ENCODE measurements at places on chromosomes 7 and 10. TPM values are rescaled to one million over a fixed set of nuclear protein-coding genes. Genes with fewer than 3 reads are reported as not detected.

- no peaks in the 10 kb centered on the region for H3K4me1 ChIP-seq
- no peaks in the 10 kb centered on the region for H3K27me3 ChIP-seq
- no peak overlapping the region for H3K4me3 ChIP-seq
- H3K36me3 ChIP-seq, result no peaks in the 10 kb centered on the region
- no peak for DNase-seq
- H3K27ac ChIP-seq, result no peak overlapping the region
These were observed 888.9 kb upstream of the GHITM start for GRCh38 chr10:83250396-83250795.

Gene FAM180A
- 60.1 TPM for total RNA-seq

GRCh38 chr7:96205665-96206064 lies 116.2 kb downstream of the SLC25A13 start:
- no peak overlapping the region for H3K27ac ChIP-seq
- no peaks in the 10 kb centered on the region for H3K36me3 ChIP-seq
- no peaks in the 10 kb centered on the region for H3K27me3 ChIP-seq
- peaks cover 6% of the 10 kb centered on the region for H3K4me1 ChIP-seq

- no peak overlapping the region for H3K27ac ChIP-seq
- DNase-seq, result no peak
- no peaks in the 10 kb centered on the region for H3K36me3 ChIP-seq
- no peaks in the 10 kb centered on the region for H3K27me3 ChIP-seq
- H3K4me3 ChIP-seq, result no peak overlapping the region
These were observed 31.1 kb upstream of the ING3 start for GRCh38 chr7:120919466-120919865.

GRCh38 chr7:36937754-36938563 lies 213.7 kb upstream of the AOAH start:
- H3K4me3 ChIP-seq, result no peak overlapping the region
- DNase-seq, result peak; percentile 1
- no peaks in the 10 kb centered on the region for H3K27me3 ChIP-seq
- H3K27ac ChIP-seq, result no peak overlapping the region
- H3K36me3 ChIP-seq, result no peaks in the 10 kb centered on the region
- no peaks in the 10 kb centered on the region for H3K4me1 ChIP-seq

Measured in GM23248 (cell line).